ENCODE measurements at places on chromosomes 4 and X.

DNA sequence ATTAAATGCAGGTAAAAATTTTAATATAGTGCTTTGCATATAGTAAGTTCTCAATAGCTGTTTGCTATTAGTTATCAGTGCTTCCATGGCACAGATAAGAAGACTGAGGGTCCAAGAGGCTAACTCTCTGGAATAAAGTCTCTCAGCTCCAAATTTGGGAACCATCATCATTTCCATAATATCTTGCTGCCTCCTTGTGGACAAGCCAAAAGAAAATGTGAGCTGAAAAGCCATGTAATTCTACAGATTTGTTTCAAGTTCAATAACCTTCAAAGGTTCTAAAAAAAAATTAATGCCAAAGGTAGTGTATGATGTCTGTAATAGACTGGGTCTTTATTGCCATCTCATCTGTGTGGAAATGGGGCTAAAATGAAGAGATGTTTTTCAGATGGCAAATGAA lies 136.9 kb upstream of the VCX start:
- no peak for DNase-seq

DNA sequence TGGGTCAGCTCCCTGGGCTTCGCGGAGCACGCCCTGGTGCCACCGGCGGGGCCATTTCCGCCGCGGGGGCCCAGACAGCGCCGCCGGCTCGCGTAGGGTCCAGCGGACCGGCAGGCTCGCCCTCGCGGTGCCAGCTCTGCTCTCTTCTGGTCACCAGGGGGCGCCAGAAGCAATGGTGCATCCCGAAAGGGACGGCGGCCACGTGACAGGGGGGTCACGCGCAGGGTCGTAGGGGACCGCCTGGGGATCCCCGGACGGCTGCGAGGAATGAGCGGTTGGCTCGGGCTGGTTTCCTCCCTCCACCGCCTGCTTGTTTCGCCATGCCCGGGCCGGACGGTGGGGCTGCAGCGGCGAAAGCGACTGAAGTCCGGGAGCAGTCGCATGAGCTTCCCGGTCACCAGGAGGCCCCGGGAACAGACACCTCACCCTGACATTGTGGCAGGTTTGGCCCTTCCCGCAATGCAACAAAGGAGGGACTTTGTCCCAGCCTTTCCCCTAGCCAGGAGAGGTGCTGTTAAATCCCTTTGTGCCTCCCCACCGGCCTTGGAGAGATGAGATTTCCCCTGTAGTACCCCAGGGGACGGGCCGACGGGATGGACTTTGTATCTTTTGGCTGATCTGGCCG lies 15.8 kb downstream of the ZCCHC12 start:
- DNase-seq: peak; percentile 85

- DNase-seq: peak; percentile 85
Measured at GRCh38 chr4:2792711-2793585, at the start of gene SH3BP2. SH3BP2 (plus strand) TSS chr4:2793085; CDS start chr4:2820618, 27,533 bp downstream.

DNA sequence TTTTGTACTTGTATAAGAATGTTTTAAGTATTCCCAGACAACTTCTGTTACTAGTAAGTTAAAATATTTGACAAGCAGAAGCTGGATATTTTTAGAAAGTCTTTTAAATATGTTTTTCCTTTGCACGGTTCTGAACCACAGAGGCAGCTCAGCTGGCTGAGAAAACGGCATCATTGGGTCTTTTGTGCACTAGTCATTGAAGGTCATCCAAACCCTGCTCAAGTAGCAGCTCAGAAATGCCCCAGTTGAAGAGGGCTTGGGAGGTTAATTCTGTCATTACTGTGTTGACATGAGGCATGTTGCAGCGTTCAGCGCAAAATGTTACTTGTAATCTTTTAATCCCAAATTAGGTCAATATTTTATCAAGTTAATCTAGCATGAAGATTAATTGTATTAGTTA lies 383.7 kb upstream of the FAM241A start:
- no peak for DNase-seq

DNA sequence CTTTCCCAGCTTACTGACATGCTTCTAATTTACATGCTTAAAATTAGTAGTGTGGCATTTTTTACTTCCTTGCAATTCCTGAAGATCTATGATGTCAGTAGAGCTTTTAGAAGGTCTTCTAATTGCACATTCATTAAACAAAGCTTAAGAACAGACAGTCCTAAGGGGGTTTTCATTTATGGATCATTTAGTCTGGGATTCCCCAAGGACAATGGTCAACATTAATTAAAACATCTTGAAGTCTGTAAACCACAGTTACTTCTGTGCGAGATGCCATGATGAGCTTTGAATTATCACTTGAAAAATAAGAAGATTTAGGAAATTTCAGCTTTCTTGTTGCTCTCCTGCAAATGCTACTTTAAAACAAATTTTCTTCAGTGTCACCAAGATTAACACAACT lies 20.2 kb downstream of the ANXA3 start:
- no peak for DNase-seq

DNA sequence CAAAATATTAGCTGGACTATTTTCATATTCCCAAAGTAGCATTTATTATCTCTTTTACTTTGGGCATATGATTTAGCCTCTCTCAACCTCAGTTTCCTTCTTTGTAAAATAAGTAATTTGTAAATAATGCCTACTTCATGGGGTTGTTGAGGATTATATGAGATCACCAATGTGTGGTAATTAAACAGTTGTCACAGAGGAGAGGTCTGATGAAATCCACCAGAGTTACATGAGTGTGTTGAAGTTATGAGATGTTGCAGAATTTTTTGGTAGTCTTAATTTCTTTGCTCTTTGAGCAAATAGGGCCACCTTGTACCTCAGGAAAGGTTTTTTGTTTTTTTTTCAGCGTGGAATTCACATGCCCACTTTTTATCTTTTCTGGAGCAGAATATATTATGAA lies 1.4 kb downstream of the COX7B start:
- DNase-seq: no peak

GRCh38 chr4:4541040-4541631 lies 712 bp downstream of the STX18 start:
- DNase-seq: peak; percentile 24

- DNase-seq: peak; percentile 34
Measured at GRCh38 chr4:41346306-41347061, 89.8 kb downstream of the UCHL1 start.

DNA sequence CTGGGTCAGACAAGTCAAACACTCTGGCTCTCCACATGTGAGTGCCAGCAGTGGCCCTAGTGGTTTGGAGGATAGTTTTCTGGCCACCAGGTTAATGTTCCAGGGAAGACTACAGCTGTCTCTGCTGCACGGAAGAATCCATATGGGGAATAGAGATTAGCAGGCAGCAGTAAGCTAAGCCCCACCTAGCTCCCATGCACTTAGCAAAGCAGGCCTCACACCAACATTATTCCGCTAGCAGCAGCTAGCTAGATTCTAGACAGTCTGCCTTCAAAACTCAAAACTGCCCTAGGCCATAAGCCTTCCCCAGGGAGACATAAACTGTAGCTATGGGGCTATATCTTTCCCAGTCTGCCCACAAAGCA lies 203.4 kb downstream of the CHIC1 start:
- no peak for DNase-seq

- DNase-seq: no peak
Measured at GRCh38 chrX:70774223-70774622, 134.3 kb downstream of the TEX11 start.

DNA sequence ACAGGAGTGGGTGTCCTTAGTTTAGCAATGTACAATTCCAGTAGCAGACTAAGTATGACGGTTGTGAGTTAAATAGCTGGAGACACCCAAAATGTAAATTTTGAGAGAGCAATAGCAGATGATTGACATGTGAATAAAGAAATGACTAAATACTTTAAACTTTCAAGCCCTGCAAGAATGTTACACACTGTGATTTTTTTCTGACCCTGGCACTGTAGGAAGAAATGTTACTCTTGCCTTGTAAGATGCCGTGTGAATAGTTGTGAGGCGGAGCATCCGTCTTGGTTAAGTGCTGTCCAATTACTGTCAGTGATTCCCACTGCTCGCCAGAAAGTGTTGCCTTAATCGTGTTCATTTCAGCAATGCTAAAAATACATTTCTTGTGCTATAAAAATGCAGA lies 1248.1 kb downstream of the RAPGEF2 start:
- no peak for DNase-seq

DNA sequence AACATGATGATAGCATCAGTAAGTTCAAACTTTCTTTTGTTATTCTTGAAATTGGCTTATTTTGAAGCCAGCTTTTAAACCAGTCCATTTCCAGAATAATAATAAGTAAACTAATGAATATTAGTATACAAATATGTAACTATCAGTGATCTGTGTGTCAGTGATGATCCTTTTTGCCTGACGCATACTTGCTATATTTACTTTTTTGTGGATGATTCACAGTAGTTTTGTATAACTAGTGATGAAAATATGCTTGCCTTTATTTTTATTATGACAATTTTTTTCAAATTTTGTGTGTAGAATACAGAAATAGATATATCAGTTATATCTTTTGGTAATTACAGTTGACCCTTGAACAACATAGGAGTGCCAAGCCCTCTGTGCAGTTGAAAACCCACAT lies 49.5 kb downstream of the USP53 start:
- DNase-seq: no peak

- no peak for DNase-seq
Measured at GRCh38 chr4:32689518-32689917, 1969.3 kb downstream of the PCDH7 start.

- no peak for DNase-seq
Measured at GRCh38 chrX:119187298-119187697, 48.8 kb upstream of the PGRMC1 start.

DNA sequence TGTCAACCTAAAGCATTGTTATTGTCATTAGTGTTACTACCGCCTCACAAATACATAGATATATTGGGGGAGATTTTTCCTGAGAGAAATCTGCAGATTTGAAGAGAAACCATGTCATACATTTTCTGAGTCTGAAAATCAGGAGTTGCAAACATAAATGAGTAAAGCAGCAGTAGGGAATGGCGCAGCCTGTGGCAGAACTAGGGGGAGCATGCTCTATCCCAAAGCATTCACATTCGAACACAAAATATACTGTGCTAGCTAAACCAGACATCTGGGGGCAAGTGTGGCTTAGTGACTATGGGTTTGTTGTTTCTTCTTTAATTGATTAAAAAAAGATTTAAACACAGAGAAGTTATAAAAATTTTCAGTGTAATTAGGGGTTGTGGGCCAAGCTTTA lies 83.2 kb downstream of the CPE start:
- no peak for DNase-seq

DNA sequence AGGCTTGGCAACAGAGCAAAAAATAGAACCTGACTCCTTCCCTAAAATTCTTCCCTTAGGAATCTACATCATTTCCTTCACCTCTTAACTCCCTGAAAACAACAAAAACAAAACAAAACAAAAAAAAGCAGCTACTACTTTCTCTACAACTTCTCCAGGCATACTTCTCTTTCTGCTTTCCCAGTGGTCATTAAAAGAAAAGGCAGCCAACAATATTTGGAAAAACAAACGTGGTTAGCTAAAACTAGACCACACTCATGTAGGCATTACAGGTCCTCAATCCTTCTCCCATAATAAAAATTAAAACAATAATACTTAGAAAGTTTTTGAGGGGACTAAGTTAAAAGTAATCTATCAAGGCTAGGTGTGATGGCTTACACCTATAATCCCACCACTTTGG lies 29.0 kb upstream of the SMIM14 start:
- no peak for DNase-seq

GRCh38 chr4:186258216-186258811 lies 7.7 kb upstream of the F11 start:
- no peak for DNase-seq

All from Caco-2 (cell line).